ENCODE measurements at places on chromosomes 16 and 17. TPM values are rescaled to one million over a fixed set of nuclear protein-coding genes. Genes with fewer than 3 reads are reported as not detected.

RASD1 gene
- 0.07 TPM for polyA plus RNA-seq

TBC1D3 gene
- not detected for polyA plus RNA-seq

TOP3A gene
- polyA plus RNA-seq: 12.6 TPM

ZNF48 gene
- polyA plus RNA-seq: 8.0 TPM

CCDC154 gene
- polyA plus RNA-seq: 0.22 TPM

CAPNS2 gene
- polyA plus RNA-seq: 5.9 TPM

ZG16B gene
- 0.95 TPM for polyA plus RNA-seq

PRR35 gene
- polyA plus RNA-seq: not detected

SLC52A1 gene
- 0.90 TPM for polyA plus RNA-seq

CDRT15 gene
- polyA plus RNA-seq: not detected

CHST4 gene
- 0.08 TPM for polyA plus RNA-seq

IGFBP4 gene
- 11.5 TPM for polyA plus RNA-seq

ADAD2 gene
- polyA plus RNA-seq: not detected

G6PC1 gene
- polyA plus RNA-seq: not detected

DNA sequence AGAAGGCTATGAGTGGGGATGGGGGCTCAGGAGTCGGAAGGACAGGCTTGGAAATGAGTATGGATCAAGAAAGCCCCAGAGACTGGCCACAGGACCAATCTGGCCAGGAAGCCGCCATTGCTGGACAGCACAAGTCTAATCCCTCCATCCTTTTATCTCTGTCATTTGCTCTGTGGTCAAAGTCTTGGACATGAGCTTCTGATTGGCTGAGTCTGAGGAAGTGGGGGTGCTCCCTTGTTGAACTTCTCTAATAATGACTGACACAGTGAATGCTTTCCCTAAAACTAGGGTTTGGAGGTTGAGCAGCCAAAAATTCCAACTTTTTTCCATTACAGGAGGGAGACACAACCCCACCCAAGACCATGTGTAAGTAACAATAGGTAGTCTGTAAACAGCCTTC lies 97.4 kb downstream of the MARF1 start:
- DNase-seq: no peak

DNA sequence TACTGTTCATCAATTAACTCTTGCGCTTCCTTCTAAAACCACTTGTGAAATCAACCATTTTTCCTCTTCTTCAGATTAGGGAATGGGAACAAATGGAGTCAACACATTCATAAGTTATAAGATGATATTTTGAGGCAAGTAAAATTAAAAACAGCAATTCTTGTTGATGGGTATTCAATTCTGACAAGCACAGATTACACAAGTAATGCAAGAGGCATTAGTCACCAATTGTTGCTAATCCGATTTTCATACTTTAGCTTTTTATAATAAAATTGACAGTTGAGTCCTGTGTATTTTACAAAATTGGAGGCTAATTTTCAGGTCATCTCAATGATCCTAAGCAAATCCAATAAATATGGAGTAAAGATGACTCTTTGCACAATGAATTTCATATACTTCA lies 918.4 kb upstream of the SOX9 start:
- no peak for DNase-seq

GRCh38 chr17:20944014-20944865 lies 98.6 kb downstream of the USP22 start:
- DNase-seq: no peak

DNA sequence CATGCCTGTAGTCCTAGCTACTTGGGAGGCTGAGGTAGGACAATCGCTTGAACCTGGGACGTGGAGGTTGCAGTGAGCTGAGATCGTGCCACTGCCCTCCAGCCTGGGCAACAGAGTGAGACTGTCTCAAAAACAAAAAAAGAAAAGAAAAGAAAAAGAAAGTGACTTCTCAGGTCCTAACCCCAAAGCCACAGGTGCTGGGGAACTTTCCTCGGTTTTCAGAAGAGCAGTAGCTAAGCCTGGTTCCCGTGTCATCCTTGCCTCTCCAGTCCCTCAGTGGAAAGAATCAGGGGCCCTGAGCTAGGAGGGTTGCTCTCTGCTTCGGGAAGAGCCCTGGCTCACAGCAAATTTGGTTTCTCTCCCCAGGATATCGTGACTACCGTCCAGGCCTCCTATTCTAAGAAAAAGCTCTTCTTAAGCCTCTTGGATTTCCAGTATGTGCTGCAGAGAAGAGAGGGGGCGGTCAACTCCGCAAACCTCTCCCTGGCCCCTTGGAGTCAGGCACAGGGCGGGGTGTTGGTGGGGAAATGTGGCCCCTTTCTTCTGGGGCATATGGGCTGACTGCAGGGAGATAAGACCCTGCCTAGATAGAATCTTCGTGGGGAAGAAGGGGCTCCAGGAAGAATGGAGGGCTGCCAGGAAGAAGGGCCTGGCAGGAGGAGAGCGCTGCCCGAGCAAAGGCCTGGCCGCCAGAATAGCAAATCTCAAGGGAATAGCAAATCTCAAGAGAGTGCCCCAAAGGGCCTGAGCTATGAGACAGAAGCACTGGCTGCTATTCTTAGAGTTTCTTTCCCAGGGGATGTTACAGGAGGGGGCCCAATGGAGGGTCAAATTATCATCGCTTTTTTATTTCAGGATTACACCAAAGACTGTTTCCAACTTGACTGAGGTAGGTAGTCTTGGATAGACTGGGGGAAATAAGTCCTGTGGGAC lies 8.3 kb upstream of the NLRC5 start:
- no peak for DNase-seq

GRCh38 chr16:13660807-13661206 lies 259.1 kb upstream of the ERCC4 start:
- no peak for DNase-seq

GRCh38 chr17:79443026-79443425 lies 167.8 kb downstream of the RBFOX3 start:
- DNase-seq: no peak

GRCh38 chr17:78442648-78443218 lies 64.3 kb downstream of the PGS1 start:
- no peak for DNase-seq

DNA sequence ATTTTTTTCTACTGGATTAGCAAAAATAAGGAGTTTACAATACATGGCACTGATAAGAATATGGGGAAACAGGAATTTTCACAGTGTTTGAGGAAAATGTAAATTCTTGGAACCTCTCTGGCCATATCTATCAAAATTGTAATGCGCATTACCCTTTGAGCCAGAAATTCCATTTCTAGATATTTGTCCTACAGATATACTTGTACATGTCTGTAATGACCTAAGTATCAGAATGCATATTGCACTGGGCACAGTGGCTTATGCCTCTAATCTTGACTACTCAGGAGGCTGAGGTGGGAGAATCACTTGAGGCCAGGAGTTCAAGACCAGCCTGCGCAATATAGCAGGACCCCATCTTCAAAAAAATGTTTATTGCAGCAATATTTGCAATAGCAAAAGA lies 25.8 kb upstream of the HAS3 start:
- no peak for DNase-seq

GRCh38 chr17:81902653-81903414 lies 796 bp downstream of the NPB start:
- DNase-seq: peak; percentile 11

GRCh38 chr17:81582341-81582740 lies 30.2 kb upstream of the FAAP100 start:
- DNase-seq: no peak

GRCh38 chr16:57262841-57263540 lies 17.9 kb downstream of the ARL2BP start:
- peak; percentile 70 for DNase-seq

DNA sequence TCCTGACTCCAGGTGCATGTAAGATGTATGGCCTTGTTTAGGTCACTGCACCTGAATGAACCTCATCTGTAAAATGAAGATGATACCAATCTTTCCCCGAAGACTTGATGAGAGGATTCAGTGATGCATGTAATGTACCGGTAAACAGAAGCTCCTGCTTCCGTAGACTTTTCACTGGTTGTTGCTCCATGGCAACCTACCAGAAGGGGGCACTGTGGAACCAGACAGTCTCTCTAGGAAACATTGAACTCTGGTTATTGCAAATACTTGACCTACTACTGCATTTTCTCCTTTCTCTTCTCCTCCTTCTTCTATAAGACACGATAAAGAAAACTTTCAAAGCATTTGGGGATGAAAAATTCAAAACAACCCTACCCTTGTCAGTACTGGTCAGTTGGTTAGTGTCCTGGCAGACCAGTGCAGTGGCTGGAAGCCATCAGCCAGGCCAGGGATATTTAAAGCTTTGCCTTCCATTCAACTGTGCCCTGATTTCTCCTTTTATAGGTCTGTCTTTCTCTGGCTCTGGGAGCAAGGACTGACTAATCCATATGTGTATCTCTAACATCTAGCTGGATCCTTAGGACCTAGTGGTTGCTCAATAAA lies 667.4 kb upstream of the SALL1 start:
- peak; percentile 5 for DNase-seq

DNA sequence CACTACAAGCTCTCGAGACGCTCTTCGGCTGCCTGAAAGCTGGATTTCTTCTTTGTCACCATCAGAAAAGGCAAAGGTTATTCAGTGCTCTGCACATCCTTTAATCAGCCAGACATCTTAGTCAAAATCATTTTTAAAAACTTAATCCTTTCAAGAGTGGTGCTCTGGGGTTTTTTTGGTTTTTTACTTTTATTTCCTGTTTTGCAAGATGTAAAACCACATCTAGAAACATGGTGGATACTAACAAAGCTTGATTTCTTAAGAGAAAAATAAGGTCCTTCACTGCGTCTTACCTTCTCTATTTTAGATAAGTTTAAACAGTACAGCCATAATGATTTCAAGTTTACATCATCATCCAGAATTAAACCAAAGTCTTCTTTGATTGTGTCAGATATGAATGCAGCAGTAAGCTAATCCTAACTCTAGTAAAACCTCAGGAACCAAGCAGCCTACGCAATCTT lies 6.3 kb downstream of the ANKRD11 start:
- DNase-seq: no peak

- no peak for DNase-seq
Observed at GRCh38 chr17:68383443-68384321, 73.6 kb downstream of the WIPI1 start.

DNA sequence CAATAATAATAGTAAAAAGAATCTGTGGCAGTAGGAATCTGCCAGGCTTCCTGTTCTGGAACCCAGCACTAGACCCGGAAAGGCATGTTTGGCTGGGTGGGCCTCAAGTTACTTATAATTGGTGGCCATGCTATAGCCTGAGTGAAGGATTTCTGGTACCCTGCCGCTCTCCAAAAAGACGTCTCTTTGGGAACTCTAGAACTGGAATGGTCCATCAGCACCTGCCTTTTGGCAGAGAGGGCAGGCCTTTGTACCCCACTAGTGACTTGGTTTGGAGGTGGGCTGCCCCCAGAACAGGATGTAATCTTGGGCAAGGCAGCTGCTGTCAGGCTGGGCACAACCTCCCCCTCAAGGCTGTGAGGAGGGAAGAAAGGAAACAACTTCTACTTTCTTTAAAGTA lies 29.3 kb upstream of the ST6GALNAC1 start:
- no peak for DNase-seq

- no peak for DNase-seq
Observed at GRCh38 chr16:85120006-85120340, 7.7 kb upstream of the CIBAR2 start.

DNA sequence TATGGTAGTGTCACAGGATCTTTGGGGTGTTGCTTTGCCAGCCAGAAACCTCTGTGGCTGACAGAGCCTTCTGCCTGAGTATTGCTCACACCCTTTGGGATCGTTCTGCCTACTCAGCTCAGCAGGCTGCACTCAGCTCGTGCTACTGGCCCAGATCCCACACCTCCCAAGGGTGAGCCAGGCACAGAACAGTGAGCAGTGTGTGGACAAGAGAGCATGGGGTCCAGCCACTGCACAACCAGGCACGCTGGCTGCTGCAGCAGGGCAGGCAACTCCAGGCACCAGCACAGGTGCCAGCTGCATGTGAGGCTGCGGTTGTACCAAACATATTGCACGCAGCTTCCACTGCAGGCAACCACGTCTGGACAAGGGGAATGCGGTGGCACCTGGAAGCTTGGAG lies 84.9 kb downstream of the CYB561 start:
- DNase-seq: no peak

DNA sequence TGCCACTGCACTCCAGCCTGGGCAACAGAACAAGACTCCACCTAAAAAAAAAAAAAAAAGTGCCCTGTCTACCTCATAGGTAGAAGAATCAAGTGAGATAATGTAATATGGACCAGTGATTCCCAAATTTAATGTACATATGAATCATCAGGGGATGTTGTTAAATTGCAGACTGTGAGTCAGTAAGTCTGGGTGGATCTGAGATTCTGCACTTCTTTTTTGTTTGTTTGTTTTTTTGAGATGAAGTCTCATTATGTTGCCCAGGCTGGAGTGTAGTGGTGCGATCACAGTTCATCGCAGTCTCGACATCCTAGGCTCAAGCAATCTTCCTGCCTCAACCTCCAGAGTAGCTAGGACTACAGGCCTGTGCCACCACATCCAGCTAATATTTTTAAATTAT lies 31.6 kb downstream of the HOXB1 start:
- no peak for DNase-seq

- DNase-seq: no peak
Observed at GRCh38 chr17:32331243-32332040, 10.5 kb downstream of the C17orf75 start.

DNA sequence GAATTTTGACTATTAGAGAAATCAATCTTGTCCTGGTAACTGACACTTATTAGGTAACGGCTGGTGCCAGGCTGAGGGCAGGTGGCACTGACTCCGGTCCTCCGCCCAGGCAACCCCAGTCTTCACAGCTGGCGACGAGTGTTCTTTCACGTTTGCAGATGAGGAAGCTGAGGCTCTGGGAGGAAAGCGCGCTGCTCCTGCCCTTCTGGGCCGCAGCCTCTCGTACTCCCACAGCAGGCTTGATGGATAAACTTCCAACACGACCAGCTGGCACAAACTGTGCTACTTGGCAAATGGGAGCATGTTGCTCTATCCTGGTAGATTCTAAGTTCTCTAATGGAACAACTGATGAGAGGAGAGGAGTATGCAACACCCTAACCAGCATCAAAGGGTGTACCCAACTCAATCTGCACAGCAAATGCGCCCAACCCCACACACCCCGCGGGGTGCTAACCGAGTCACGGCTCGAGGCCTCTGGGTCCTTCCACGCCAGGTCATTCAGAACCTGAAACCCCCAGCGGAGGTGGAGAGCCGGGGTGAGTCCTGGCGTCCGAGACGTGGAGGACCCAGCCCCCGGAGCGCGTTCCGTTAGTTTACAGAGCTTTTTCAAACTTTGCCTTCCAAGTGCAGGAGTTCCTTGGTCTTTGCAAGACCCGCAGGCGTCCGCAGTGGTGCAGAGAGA lies 477 bp upstream of the SLC47A1 start:
- no peak for DNase-seq

GRCh38 chr16:87333101-87333500 lies 15.9 kb upstream of the C16orf95 start:
- no peak for DNase-seq
